ENCODE measurements at places on chromosomes 1 and 21.

DNA sequence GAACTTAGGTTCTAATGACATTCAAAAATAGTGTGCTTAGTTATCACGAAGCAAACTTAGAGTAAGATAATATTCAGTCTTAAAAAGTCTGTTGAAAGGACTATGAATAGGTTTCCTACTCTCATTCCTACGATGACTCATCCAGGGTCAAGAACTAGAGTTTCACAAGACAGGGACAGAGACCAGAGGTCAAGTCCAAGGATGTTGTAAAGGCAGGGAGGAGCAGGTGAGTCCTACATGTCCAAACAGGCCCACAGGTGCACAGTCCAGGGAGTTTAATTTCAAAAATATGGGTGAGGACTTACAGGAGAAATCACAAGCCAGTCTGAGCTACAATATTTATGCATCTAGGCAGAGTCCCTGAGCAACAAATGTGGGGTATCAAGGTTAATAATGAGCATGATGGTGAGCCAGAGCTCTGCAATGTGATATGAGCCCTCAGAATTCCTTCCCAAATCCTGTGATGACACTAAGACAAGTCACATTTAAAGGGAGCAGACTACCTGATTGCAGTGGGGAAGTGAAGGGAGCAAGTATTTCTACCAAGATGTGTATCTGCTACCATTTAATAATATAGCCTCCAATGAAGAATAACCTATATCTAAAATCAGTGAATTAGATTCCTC, 100.0 kb upstream of the NRIP1 start:
- DNase-seq = no peak

DNA sequence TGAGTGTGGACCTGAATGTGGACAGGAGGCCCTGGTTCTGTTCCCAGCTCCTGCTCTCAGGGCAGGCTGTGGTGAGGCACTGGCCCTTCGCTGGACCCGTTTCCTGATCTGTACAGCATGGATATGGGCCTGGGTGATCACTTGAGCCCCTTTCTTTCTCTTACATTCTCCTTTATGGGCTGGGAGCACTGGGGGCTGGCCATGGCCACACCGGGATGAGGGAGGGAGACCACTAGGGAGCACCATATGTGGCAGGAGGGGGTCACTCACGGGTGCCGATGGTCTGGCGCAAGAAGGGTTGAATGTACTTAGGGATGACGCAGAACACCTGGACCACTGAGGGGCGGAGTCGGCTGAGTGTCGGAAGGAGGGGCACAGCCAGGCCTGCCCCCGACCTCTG, 2.7 kb downstream of the DCST2 start:
- DNase-seq = no peak

DNA sequence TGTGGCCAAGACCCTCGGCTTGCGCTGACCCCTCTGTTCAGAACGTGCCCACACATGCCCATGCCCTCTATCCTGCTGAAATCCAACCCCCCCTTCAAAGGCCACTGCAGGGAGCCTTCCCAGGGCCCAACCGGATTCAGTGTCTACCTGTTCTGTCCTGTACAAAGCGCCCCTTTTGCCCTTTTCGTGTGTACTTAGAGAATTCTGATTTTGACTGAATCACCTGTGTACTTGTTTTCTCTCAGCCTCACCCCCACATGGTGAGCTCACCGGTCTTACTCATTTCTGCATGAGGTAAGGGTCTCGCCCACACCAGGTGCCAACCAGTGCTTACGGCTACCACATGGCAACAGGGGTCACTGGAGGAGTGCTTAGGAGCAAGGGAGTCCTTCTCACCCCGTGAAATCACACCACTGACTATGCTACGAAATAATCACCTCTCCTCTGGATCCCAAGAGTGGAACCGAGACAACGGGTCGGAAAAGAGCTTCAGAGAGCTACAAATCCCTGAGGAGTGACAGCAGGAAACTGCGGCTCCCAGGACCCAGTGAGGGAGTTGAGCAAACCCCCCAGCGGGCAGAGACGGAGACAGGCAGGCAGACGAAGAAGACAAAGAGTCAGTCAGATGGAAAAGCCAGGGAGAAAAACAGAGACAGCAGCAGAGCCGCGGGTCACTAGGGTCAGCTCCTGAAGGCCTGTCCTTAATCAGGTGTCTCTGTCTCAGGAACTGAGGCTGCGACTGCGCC, 2.1 kb upstream of the S100A2 start:
- DNase-seq = no peak

GRCh38 chr1:22343456-22344328, 108.0 kb upstream of the ZBTB40 start:
- DNase-seq = no peak

- DNase-seq = no peak
Measured at GRCh38 chr1:84508510-84508909, 2.1 kb upstream of the GNG5 start.

GRCh38 chr1:221316491-221317056, 425.3 kb downstream of the DUSP10 start:
- no peak for DNase-seq

GRCh38 chr21:27681038-27681437, 714.1 kb upstream of the ADAMTS5 start:
- DNase-seq = no peak

GRCh38 chr1:207713529-207713928, 38.3 kb upstream of the CD46 start:
- no peak for DNase-seq

- no peak for DNase-seq
Measured at GRCh38 chr1:76759171-76759860, 108.0 kb upstream of the ST6GALNAC5 start.

DNA sequence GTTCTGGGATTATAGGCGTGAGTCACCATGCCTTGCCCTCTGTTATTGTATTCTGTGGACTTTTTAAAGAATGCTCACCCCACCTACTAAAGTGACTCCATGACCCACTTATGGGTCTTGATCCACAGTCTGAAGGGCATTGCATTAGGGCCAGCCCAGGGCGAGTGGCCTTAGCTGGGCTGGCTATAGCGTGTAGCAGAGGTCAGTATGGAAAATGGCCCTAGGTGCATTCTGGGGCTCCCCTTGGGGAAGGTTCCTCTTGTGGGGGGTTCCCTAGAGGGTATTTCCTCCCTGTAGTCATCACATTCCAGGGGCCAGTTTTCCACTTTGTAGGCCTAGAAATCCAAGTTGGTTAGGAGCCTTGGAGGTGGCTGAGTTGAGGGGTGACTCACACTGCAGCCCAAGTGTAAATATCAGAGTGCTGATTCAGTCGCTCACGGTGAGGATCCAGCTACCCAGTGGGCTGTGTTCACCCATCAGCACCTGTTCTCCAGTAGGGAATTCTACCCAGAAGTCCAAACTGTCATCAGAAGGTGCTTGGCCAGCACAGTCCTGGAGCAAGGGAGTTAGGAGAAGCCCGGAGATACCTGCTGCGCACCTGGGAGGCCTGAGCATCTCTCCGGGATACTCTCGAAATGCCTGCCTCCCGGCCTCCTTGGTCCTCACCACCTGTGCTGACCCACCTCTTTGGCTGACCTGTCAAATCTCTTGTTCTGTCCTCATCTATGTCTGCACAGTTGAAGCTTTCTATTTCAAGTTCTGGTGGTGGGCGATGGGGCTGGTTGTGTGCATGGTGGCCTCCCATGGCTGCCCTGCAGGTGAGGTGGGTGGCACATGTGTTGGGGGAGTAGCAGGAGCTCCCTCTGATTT, 52.2 kb downstream of the NENF start:
- no peak for DNase-seq

- DNase-seq = no peak
Measured at GRCh38 chr1:223140611-223141405, 2.2 kb downstream of the TLR5 start.

DNA sequence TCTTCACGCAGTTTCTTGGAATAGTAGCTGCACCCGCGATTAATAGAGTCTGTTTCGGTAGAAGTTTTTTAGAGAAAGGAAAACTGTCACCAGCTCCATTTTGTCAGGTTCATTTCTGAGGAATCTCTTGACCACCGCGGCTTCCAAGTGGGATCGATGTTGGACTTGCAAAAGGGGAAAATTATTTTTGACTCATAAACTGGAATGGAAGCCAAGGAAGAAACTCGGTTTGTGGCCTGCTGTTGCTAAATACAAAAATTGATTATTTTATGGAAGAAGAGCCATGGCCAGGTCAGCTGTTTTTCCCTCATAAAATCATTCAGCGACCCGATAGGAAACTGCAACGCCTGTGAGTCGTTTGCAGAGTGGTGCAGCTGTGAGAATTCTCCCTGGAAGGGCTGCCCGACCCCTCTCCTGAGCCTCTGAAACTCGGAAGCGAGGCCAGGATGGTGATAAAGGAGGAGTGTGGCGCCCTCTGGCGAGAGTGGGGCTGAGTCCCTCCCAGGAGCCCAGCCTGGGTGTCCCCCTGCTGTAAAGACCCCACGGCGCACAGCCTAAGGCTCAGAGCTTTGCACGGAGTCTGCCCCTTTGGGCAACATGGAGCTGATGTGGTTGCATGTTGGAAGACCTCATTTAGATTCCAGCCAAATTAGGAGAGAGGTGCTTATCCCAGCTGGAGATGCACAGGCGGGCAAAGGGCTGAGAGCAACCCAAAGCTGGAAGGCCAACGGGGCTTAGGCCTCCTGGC, 83.6 kb upstream of the SLC25A33 start:
- peak; percentile 70 for DNase-seq

GRCh38 chr1:26690576-26691031, 5.2 kb upstream of the ARID1A start:
- no peak for DNase-seq

DNA sequence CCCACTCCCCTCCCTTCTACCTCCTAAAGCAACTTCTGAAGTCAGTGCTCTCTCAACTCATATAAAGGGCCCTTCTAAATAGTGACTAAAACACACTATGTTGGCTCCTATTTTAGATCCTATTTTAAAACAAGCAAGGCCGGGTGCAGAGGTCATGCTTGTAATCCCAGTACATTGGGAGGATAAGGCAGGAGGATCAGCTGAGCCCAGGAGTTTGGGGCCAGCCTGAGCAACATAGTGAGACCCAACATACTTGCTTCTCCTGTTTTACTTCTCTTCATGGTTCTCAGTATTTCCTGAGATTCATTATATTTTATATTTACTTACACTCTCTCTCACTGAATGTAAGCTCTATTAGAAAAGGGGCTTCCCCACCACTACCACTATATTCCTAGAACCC, 42.5 kb downstream of the LUZP1 start:
- no peak for DNase-seq

GRCh38 chr21:15397258-15397657, 332.5 kb upstream of the NRIP1 start:
- no peak for DNase-seq

- no peak for DNase-seq
Measured at GRCh38 chr1:94036730-94037129, 84.2 kb downstream of the ABCA4 start.

DNA sequence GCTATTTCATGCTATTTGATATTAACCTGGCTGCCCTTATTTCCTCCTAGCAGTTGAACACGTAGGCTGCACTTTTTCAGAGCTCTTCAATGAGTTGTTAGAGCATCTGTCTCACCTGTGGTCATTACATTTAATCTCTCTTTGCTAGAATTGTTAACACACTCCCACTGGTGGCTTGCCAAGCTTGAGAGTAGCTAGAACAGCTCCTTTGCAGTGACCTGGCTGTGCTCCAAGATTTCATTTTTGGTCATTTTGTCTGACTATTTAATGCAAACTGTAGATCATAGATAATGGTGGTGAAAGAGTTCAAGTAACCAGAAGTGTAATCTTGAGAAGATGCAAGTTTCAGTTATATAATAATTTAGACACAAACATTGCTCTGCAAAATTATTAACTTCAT, 105.6 kb downstream of the LRRC7 start:
- DNase-seq = no peak

GRCh38 chr1:166271151-166271538, 104.3 kb upstream of the FAM78B start:
- DNase-seq = no peak

DNA sequence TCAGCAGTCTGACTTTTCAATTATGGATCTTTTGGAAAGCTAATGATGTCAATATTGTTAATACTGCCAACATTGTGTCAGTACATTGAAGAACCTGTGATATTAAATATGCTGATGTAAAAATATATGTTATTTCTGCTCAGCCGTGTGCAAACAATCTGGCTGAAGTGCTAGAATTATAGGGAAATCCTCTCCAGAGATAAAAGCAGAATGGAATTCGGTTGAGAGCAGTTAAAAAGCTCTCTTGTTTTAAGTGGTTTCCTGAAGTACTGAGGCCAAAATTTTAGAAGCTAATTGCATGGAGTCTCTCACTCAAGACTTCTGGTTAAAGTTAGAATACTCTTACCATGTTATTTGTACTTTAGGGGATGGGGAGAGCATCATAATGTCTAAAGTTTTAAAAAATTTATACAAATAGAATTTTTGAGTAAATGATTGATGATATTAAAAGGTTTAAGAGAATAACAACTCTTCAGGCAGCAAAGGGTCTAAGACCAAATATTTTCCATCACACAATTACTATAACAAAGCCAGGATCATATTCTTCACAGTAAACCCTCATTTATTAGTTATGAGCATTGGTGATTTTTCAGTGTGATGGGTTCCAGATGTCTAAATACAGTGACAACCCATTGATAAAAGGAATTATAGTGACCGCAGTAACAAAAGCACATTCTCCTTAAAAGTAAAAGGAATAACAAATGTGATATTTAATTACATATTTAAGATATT, 834.2 kb upstream of the CXADR start:
- no peak for DNase-seq

GRCh38 chr1:8815582-8816151, 1.8 kb downstream of the RERE start:
- DNase-seq = peak; percentile 51

- no peak for DNase-seq
Measured at GRCh38 chr1:21932127-21932526, 5.0 kb downstream of the HSPG2 start.

DNA sequence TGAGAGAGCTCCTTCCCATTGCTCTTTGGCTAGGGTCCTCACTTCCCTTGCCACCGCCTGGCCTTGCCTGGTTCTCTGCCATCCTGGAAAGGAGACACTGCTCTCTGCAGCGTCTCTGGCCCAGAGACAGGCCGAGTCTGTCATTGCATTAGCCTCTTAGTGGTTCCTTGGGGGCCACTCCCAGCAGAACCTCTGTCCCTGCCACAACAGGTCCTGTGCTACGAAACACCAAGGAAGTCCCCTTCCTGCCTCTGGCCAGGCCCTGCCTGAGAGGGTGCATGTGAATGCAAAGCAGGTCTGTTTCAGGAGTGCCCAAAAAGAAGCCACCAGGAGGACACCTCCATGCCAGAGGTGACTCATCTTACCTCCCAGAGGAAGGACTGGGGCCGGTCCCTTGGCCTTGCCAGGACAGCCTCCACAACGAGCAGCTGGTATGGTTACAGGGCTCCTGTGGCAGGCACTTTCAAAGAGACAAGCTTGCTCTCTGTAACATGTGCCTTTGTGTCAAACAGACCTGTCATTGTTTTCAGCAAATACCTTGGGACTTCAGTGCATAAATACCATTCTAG, 59.6 kb downstream of the VPS26C start:
- no peak for DNase-seq

DNA sequence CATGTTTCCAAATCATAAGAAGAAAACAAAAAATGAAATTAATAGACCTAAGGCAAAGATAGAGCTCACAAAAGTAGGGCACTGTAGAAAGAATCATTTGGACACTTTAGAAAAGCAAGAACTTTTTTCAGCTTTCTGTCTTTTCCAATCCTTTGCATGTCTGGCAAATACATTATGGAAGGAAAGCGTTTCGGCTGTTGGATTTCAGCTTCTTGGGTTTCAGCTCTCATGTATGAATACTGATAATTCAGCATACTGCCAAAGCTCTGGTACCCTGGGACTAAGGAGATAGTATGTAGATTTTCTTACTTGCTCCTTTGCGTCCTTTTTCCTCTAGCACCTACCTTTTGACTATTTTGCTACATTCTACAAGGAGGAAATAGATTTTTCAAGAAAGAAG, 375.9 kb downstream of the BRINP3 start:
- no peak for DNase-seq

GRCh38 chr1:162856260-162856659, 4.7 kb downstream of the CCDC190 start:
- DNase-seq = no peak

- no peak for DNase-seq
Measured at GRCh38 chr1:51342591-51343206, 12.3 kb upstream of the TTC39A start.

Data from KBM-7 (cell line).